ENCODE measurements at places on chromosomes 16 and 17.

DNA sequence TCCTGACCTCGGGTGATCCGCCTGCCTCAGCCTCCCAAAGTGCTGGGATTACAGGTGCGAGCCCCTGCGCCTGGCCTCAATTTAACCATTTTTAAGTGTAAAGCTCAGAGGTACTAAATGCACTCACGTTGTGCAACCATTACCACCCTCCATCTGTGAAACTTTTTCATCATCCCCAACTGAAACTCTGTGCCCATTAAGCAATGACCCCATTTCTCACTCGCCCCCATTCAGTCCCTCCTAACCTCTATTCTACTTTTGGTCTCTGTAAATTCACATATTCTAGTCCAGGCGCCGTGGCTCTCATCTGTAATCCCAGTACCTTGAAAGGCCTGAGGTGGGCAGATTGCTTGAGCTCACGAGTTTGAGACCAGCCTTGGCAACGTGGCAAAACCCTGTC lies 8.3 kb upstream of the SPNS3 start:
- DNase-seq: no peak

DNA sequence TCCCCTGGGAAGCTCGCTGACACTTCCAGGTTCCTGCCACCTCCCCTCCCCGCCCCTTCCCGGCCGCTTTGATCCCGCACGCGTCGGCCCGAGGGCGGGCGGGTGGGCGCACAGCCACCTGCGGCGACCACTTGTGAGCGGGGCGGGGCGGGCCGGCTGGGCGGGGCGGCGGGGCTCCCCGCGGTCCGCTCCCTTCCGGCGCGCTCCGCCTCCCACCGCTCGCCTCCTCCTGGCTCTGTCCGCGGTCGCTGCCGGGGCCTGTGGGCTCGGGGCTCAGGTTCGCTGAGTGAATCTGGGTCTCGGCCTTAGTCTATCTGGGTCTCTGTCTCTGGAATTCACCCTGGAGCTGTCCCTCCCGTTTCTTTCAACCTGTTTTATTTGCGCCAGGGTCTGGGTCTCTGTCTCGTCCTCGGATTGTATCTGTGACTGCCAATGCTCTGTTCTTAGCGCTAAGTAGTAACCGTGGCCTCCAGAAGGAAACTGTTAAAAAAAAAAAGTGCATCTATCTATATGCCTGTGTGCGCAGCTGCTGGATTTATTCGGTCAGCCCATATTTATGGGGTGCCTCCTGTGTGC lies 2.7 kb upstream of the HES7 start:
- no peak for DNase-seq

- DNase-seq: no peak
Measured at GRCh38 chr17:59152925-59153324, 2.1 kb downstream of the SKA2 start.

- no peak for DNase-seq
Measured at GRCh38 chr17:3385869-3386816, at the start of gene OR3A2. TSS of gene OR3A2 (minus strand) at chr17:3386308.

DNA sequence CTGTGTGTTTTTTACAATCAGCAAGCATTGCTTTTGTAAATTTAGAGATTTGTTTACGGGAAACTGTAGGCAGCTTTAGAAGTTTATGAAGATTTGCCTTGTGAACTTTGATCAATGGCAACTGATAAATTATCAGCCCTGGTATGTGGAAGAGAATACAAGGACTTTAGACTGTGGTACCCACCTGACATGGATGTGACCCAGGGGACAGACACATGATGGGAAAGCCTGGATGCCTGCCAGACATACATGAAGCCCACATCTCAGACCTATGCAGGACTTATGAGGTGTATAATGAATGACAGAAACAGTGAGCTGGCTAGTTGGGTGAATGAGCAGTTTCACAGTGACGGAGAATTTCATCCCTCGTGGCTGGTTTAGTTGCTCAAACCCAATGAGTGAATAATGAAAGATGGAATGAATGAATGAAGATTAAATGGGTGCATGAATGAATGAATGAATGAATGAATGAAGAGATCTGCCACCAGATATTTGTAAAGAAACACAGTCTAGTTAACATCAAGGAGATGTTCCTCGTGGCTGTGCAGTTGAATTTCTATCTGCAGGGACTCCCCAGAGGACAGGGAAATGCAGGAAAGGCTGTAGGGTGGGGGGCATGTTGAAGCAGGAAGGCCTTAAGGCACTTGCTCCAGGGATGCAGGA lies 7.6 kb downstream of the TMEM92 start:
- DNase-seq: no peak

DNA sequence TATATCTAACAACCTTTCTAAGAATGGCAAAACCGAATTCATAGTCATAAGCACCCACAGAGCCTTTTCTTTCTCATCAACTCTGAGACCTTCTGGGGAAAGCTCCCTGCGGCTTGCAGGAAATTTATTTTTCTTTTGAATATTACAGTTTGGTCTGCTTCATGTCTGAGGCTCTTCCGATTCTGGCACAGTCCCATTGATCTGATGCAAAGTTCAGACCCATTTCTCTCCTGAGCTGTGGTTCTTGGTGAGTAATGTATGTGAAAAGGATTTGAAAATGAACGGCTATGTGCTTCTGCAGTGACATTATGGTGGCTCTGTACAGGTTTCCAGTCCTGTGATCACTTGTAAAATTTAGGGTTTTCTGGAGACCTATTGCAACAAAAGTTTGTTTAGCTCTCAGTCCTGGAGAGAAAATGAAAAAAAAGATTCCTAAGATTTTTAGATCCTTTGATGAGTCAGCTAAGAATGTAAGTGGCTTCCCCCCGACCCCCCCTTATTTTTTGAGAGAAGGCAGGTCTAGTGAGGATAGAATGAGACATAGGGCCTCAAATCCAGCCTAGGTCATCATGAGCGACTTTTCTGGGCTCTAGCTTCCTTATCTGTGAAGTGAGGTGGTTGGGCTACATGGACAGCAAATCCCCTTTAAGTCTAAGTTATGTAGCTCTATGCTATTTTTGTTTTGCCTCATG lies 4.6 kb downstream of the GAN start:
- no peak for DNase-seq

- DNase-seq: no peak
Measured at GRCh38 chr17:37729905-37730304, 15.0 kb downstream of the HNF1B start.

DNA sequence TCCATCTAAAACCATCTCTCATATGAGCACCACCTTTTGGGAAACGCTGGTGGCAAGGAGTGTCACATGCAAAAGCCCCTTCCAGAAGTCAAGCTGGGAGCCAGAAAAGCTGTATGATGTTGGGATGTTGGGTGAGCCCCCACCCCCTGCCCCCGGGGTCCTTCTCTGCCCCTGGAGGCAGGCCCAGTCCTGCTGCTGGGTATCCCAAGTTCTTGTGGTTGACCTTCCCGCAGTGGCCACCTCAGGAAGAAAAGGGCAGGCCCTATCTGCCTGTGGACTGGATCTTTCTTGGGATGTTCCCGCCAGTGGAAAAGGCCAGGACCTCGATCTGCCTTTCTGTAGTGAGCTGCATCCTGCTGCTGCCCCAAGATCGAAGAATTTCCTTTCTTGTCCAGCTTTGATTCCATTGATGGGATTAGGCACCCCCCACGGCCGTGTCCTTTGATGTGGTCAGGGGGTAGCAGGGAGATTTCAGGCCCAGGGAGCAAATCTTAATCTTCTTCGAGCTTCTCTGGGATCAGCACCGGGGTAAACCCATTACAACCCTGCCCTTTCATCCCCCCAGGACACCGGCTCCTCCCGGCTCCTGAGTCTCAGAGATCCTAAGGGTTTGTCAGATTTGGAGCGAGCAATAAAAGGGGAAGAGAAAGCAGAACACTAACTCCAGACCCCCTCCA lies 165.6 kb downstream of the RAB11FIP4 start:
- DNase-seq: no peak

DNA sequence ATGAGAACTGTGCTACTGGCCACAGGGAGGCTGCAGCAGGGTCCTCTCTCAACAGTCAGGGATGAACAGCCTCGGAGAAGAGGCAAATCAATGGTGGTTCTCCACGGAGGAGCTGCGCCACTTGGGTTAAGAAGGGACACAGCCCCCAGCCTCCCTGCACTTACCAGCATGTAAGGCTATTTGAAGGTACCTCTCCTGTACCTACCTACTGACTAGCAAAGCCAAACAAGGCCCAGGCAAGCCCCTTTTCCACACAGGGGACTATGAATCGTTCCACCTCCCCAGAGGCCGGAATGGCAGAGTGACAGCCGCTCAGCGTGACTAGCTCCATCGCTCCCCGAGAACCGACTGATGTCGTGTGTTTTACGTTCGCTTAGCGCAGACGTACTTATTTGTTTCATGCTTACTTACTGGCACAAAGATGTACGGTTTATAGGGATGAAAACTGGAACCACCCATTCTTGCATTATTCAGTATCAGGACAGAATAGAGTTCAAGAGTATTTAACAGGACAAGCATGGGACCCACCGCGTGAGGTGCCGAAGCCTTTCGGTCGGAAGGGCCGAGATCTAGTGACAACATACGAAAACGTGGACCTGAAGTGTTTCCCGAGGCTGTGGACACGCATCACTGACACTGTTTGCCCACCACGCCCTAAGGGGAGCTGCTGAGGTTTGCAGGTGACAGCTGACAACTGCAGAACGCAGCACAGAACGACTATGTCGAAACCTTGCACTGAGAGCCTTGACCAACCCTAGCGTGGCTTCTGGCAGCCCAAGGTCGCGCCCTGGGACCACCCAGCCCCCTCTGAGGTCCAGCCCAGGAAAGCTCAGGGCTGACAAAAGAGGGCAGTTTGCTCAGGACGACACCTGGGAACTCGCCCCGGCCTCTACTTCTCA lies 1.0 kb downstream of the TEPSIN start:
- no peak for DNase-seq

GRCh38 chr16:67146523-67147357 lies 4.1 kb downstream of the B3GNT9 start:
- no peak for DNase-seq

DNA sequence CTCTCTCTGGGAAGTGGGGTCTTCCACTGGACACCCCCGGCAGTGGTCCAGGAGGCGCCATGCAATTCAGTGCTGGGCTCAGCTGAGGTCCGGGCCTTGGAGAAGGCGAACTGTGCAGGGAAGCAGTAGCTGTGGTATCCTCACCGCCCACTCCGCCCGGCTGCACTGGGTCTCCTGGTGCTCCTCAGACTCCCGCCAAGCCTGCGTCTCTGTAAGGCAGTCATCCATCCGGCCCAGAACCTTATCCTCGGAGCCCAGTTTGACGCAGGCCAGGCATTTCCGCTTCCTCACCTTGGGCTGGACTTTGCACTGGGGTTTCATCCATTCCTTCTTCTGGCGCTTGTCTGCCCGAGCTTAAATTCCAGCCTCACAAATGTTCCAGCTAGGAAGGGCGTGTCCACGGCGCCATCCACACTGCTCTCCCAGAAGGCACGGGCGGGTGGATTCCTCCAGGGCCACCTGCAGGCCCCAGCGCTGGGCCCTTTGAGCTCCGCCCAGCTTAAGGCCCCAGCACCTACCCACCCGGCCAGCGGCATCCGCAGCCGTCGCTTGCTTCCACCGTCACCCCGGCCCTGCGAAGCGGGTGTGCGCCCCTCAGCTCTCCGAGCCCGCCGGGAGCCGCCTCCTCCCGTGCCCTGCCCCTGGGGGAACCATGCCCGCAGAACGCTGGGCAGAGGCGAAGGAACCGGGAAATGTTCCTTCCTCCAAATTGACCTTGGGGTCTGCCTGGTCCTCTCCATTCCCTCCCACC lies 1884.8 kb downstream of the TP53TG3F start:
- no peak for DNase-seq

GRCh38 chr16:6016530-6017184 lies 919.1 kb upstream of the EEF2KMT start:
- DNase-seq: no peak

DNA sequence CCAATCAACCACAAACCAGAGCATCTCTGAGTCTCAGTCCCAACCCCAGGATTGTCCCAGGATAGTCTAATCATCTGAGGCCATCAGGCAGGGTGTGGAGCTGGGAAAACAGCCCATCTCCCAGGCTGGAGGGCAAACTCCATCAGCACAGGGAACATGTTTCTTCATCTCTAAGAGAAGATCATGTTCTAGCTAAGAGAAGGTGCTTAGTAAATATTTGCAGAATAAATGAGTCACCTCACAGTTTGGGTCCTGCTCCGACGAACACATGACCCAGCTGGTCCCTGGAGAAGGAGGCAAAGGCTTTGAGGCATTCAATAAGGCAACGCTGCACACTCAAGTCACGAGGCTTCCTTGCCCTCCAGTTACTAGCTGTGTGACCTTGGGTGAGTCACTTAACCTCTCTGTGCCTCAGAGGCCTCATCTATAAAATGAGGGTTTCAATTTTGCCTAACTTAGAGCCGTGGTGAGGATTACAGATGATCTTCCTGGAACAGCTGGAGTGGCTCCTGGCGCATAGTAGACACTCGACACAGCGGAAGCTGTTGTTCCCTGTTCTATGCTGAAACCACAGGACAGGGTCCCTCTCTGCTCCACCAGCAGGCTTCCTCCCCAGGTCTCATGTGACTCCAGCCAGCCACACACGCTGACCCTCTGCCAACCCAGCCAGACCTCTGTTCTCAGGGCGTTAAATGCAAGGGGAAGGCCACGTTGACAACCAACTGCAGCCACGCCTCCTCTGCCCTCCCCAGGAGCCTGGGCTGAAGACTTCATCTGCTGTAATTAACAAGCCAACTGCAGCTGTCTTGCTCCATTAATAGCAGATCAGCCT lies 10.3 kb upstream of the RPL38 start:
- no peak for DNase-seq

GRCh38 chr17:39171933-39172332 lies 6.0 kb upstream of the ARL5C start:
- no peak for DNase-seq

DNA sequence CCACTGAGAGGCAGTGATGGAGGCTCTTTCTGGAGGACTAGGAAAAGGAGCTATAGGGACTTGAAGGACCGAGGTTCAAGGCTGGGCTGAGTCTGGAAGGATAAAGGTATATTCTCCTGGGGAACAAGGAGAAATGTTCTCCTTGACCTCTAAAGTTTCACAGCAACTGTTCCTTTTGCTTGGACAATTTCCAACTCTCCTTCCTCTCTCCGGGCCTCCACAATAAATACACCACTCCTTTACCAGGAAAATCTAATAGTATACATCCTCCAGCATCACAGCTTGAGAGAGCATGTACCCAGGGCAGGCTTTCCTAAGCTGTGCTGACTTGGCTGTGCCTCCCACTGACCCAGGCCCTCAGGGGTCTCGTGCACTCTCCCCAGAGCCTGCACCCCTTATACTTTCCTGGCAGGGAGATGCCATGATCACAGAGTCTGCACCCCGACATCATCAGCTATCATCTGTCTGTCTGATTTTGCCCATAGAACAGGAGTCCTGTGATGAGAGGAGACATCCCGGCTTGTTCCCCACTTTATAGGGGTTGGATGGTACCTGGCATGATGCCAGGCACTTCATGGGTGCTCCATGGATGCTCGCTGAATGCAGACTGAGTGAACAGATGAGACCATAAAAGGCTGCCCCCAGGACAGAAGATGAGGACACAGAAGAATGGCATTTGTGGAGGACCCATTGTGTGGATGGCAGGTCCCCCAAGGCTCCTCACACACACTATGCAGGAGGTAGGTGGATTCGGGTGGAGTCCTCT lies 582.6 kb upstream of the CDH5 start:
- no peak for DNase-seq

GRCh38 chr17:28326114-28326513 lies 7.1 kb downstream of the TMEM97 start:
- DNase-seq: no peak
